ENCODE measurements at places on chromosomes 5 and 9.

GRCh38 chr9:93488244-93488643 is 34.9 kb upstream of the FAM120AOS start:
- no peak for DNase-seq

GRCh38 chr5:96794757-96795156 is 13.0 kb downstream of the ERAP1 start:
- no peak for DNase-seq

GRCh38 chr9:134377976-134378375 is 51.7 kb downstream of the RXRA start:
- peak; percentile 66 for DNase-seq

GRCh38 chr5:145989428-145989827 is 53.0 kb downstream of the SH3RF2 start:
- no peak for DNase-seq

GRCh38 chr9:131986089-131986488 is 93.6 kb downstream of the MED27 start:
- DNase-seq, result no peak

DNA sequence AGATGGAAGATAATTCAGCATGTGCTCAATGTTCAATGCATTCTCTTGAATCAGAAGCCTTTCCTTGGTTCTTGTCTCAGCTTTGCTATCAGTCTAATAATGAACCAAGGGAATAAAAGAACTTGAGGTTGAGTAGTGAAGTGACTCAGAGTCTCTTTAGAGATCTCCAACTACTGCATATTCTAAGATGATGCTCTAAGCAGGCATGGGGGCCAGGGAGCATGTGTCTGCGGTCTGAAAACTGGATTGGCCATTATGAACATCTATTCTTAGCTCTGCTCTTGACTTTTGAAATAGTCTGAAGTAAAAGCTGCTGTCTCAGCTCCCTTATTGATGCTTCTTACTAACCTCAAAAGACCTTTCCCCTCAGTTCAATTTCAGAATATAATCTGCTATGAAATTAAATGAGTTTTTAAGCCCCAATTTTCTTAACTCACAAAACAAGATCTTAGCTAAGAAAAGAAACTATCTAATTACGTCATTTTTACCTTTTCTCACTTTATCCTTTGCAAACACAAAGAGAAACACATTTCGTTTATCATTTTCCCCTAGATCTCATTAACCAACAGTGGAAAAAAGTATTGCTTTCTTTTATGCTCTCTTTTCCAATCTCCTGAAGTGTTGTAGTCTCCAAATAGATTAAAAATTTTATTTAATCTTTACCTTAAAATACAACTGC is 44.8 kb downstream of the PLCXD3 start:
- no peak for DNase-seq

DNA sequence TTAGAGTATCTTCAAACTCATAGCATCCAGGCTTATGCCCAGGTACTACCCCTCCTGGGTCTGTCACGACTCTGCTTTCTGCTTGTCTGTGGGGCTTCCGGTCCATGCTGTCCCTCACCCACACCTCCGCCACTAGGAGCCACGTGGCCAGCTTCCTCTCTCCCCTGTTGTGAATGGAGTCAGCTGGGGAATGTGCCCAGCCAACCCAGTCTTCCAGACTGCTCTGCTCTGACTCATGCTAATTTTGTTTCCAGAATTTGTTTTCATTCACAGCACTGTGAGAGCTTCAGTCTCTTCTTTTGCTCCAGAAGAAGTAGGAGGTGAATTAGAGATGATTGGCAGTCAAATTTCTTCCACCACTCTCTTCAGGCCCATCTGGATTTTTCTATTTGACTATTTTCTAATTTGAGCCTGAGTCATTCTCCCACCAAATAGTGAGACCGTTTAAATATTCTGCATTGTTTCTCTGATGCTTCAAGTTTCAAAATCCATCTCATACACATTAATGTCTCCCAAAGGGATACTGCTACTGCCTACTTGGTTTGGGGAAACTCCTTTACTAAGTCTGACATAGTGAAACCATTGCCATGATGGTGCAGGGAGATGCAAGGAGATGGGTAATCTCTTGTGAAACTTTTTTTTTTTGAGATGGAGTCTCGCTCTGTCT is 424.1 kb upstream of the KIF2A start:
- no peak for DNase-seq
